HT1080 (cell line): ENCODE measurements at places on chromosomes 4 and X. TPM values are rescaled to one million over a fixed set of nuclear protein-coding genes. Genes with fewer than 3 reads are reported as not detected.

The RBMXL3 gene
- not detected in 2 replicates for total RNA-seq

The ADAM29 gene
- not detected in 2 replicates for total RNA-seq

The BRS3 gene
- not detected in 2 replicates for total RNA-seq

The CCDC160 gene
- 0.06 TPM in 1 of 2 replicates, not detected in the other for total RNA-seq

The JADE3 gene
- 7.6 and 10.1 TPM in 2 replicates for total RNA-seq

The DDIT4L gene
- total RNA-seq: not detected in 2 replicates

The FANCB gene
- total RNA-seq: 6.3 and 6.7 TPM in 2 replicates

The ZDHHC15 gene
- total RNA-seq: not detected in 2 replicates
